Frontal cortex (tissue), 4 donors: ENCODE measurements at places on chromosomes 1 and 21.

DNA sequence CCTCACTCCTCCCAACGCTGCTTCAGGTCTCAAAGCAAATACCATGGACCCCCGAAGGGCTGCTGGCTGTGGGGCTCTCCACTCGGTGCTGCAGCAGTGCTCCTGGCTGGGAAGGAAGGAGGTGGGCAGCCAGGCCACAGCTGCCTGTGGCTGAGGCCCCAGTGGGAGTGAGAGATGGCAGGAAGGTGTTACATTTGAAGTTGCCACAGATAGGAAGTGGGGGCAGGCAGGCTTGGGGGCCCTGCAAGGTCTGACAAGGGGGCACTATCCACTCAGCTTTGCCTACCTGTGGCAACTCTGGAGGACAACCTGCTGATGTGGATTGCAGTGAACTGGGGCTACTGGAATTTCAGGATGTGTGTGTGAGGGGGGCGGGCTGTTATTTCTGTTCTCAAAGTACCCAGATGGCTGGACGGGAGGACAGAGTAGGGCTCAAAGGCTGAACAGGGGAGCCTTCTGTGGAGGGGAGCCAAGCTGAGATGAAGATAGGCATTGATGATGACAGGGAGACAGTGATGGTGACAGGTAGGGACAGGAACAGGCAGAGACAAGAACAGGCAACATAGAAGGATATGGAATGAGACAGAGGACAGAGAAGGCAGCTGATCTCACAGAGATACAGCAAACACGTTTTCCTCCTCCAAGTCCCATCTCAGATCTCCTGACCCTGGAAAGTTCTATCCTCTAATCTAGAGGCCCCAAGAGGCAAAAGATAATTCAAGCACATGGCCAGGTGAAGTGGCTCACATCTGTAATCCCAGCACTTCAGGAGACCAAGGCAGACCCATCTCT is 1.8 kb downstream of the ZNF683 start:
- no peak for DNase-seq

DNA sequence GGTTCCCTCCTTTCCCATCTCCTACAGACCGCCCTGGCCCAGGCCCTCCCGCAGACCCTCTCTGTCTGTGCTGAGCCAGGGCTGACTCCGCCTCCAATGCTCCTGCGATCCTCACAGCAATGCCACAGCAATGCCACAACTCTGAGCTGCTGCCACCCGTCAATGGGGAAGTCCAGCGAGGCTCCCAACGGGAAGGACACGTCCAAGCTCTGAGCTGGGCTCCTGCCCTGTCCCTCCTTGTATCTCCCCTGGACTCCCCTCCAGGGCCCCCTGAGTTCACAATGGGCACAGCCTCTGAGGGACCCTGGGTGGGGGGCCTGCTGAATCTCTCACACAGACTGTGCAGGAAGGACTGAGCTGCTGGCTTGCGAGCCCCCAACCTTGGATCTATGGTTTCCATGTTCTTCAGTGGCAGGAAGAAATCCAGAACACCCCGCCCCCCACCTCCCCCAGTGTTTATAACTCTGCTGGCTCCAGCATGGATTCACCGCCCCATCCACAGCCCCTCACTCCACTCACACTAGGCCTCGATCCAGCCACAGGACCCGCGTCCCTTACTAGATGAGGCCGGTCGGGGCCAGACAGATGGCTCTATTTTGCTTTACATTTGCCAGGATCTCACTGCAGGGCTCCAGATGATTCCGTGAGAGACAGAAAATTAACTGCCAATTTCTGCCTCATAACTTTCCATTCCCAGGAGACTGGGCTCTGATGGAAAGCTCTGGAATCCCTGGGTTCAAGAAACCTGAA is 338.0 kb downstream of the MATN1 start:
- DNase-seq = no peak

DNA sequence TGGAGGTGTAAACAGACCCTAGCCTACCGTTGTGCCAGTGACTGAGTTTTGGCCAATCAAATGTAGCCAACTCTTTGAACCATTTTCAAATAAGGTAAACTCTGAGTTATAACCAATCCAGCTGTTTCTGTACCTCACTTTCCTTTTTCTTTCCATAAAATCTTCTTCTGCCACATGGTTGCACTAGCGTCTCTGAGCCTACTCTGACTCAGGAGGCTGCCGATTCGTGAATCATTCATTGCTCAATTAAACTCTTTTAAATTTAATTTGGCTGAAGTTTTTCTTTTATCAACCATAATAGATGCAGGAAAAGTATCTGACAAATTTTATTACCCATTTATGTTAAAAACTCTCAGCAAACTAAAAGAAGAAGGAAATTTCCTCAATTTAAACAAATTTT is 111.5 kb upstream of the LYPLAL1 start:
- DNase-seq = no peak

- DNase-seq = no peak
Measured at GRCh38 chr1:21873174-21873573, 61.1 kb downstream of the LDLRAD2 start.

DNA sequence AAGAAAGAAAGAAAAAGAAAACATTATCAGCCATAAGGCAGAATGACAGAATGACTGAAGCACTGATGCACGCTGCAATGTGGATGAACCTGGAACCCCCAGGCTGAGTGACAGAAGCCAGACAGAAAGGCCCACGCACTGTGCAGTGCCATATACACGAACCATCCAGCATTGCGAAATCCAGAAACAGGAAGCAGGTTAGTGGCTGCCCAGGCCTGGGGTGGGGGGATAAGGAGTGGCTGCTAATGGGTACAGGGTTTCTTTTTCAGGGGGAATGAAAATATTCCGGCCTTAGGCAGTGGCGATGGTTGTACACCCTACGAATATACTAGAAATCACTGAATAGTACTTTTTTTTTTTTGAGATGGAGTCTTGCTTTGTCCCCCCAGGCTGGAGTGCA is 57.0 kb downstream of the CHD5 start:
- no peak for DNase-seq

DNA sequence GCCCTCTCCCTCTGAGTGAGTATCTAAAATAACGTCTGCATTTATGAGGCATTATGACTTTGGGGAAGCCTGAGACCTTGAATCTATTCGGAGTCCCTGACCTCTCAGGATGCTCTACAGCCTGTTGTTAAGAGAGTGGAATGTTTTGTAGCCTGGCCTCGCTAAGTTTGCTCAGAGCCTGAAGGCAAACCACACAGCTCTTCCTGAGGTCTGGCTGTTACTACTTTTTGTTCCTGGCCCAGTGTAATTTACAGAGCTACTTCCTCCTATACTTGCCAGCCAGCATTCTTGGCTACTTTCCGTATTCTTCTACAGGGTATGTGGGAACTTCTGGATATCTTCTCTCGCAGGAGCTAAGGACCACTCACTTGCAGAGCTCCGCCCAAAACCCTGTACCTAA is 3.6 kb upstream of the ZMYM4 start:
- no peak for DNase-seq

DNA sequence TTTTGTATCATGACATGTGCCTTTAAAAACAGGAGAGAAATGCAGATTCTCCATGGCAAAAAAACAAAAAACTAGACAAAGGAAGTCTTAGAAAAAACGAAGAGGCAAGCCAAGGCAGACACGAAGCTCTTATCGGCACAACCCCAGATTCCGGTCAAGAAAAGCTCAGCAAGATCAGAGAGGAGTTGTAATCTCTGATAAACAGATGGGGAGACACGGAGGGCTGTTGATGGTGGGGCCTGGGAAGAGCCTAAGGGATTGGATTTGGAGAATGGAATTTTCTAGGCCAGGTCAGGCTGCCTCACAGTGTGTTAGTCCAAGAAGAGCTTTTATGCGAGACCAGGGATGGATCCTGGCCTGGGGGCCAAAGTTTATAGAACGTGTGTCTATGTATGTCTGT is 96.2 kb upstream of the AKT3 start:
- DNase-seq = no peak

DNA sequence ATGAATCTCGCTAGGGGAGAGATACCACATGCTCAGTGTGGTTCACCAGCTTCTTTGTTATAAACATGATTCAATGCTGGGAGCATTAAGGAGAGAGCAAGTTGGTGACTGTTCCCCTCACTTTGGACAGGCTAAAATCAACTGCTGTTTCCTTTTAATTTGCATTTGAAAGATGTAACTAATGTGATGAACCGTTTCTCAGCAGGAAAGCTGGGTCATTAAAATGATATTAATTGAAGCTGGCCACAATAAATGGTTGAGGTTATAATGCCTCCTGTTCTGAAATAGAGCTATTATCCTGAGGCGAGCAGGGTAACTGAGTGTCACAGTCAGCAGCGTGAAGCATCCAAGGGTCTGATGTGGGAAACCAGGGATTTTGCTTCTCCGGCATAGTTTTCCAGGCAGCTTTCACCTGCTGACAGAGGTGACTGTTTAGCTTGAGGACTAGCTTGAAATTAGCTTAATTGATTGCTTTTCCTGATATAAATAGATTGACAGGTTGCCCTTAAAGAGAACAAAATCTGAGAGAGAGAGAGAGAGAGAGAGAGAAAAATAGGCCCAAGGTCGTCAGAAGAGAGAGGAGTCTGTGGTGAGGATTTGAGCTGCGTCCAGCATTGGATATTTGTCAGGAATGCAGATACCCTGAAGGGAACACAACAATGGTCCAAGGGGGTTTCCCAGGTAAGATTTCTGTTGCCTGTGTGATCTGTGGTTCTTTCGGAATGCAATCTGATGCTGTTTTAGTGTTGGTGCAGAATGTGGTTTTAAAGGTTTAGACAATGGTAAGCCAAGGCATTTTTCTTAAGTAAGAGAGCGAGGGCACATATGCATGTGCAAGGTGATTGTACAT is 209.7 kb downstream of the PATJ start:
- DNase-seq = no peak

DNA sequence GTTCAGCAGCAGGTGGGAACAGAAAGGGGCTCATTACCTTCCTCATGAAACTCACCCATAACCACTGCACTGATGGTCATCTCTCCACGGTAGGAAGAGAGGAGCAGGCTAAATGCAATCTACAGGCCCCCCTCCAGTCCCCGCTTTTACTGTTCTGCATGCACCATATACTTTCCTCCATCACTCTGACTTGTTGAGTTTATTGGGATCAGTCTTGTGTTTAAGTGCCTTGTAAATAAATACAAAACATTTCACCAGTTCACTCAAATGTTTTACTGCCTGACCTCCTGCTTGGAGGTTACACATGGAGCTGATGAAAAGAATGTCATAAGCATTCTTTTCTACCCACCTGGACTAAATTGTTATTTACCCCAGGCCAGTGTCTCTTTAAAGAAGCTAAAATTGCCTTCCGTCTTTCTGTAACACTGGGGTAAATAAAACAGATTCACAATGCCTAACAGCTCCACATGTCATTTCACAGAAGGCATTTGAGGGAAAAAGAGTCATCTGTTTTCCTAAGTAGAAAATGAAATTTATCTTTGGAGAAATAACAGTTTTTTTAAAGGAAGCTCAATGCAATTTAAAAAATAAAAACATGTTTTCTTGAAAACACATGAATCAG is 30.7 kb downstream of the PTPN14 start:
- no peak for DNase-seq

DNA sequence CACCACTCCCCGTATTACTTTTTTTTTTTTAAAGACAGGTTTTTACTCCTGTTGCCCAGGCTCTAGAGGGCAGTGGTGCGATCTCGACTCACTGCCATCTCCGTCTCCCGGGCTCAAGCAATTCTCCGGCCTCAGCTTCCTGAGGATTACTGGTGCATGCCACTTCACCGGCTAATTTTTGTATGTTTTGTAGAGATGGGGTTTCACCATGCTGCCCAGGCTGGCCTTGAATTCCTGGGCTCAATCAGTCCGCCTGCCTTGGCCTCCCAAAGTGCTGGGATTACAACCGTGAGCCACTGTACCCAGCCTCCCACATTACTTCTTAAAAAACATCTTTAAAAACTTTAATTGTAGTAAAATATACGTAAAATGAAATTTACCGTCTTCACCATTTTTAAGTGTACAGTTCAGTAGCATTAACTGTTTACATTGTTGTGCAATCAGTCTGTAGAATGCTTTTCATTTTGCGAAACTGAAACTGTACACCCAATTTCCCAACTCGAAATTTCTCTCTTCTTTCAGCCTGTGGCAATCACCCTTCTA is 77.0 kb downstream of the ZMYM4 start:
- DNase-seq = no peak

GRCh38 chr1:221031458-221032203 is 152.4 kb downstream of the HLX start:
- no peak for DNase-seq

GRCh38 chr1:154791292-154792166 is 78.6 kb downstream of the KCNN3 start:
- no peak for DNase-seq

DNA sequence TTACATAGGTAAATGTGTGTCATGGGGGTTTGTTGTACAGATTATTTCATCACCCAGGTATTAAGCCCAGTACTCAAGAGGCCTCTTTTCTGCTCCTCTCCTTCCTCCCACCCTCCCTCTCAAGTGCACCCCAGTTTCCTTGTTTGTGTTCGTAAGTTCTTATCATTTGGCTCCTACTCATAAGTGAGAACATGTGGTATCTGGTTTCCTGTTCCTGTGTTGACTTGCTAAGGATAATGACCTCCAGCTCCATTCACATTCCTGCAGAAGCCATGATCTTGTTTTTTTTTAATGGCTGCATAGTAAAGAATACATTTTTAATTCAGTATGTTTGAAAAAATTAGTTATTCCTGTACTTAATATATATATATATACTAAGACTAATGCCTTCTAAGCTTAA is 107.7 kb downstream of the CLDN17 start:
- DNase-seq = no peak

DNA sequence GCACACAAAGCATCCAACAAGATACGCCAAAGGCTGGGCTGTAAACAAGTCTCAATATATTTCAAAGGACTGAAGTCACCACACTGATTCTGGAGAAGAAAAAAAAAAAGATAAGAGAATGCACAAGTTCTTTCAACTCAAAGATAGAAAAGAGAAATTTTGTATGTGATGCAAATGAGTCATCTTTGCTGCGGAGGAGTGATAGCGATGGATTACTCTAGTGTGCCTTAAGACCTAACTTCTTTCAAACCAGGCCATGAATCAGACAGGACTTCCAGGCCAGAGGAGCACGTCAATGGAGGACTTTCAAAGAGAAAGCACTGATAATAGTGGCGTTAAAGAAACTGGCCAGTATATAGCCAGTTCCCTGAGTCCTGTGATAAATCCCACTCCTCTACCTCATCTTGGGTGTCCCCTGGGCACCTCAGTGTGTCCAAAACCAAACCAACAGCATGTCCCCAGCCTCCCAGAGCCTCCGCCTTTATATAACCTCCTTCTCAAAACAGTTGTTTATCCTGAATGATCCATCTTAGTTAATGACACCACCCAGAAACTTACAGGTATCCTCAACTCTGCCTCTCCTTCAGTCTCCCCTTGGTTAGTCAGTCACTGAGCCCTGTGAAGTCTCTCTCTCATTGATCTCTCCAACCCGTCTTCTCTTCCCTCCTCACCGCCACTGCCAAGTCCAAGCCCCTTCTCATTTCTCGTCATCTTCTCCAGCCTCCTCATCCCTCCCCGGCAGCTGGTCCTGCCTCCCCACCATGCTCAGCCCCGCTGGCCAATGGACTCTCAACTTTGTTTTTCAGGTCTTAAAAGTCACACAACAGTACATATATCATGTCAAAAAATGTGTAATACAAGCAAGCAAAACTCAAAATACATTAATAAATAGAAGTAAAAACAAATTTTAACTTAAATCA is 47.2 kb upstream of the IFFO2 start:
- DNase-seq = no peak

GRCh38 chr1:47849591-47850261 is 147.5 kb downstream of the TRABD2B start:
- DNase-seq = no peak

GRCh38 chr1:100543640-100544039 is 5.7 kb downstream of the GPR88 start:
- no peak for DNase-seq

GRCh38 chr1:56589369-56589768 is 10.0 kb upstream of the PLPP3 start:
- no peak for DNase-seq
